NCI-H1092 treated with DMSO at 0.1 percent for 48 hours (cell line): ENCODE measurements at places on chromosomes 6 and 20.

- DNase-seq, result no peak
Observed at GRCh38 chr20:10924644-10925201, 250.9 kb upstream of the JAG1 start.

DNA sequence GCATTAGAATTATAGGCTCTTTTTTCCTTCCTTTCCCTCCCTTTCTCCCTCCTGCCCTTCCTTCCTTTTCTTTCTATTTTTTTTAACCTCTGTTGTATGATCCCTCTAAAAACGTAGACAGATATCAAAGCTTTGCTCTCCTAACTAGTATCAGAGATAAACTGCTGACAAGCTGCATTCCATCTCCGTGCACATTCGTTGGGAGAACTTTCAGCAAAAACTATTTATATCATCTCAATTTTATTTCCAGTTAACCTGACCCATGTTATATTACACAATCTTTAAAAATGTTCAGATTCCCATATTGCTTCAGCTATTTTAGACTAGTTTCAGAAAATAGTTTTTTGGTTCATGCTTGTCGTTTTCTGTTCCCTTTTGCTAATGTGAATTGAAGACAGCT is 47.3 kb downstream of the RNF217 start:
- no peak for DNase-seq

- no peak for DNase-seq
Observed at GRCh38 chr6:157424491-157425020, 43.6 kb downstream of the ZDHHC14 start.

DNA sequence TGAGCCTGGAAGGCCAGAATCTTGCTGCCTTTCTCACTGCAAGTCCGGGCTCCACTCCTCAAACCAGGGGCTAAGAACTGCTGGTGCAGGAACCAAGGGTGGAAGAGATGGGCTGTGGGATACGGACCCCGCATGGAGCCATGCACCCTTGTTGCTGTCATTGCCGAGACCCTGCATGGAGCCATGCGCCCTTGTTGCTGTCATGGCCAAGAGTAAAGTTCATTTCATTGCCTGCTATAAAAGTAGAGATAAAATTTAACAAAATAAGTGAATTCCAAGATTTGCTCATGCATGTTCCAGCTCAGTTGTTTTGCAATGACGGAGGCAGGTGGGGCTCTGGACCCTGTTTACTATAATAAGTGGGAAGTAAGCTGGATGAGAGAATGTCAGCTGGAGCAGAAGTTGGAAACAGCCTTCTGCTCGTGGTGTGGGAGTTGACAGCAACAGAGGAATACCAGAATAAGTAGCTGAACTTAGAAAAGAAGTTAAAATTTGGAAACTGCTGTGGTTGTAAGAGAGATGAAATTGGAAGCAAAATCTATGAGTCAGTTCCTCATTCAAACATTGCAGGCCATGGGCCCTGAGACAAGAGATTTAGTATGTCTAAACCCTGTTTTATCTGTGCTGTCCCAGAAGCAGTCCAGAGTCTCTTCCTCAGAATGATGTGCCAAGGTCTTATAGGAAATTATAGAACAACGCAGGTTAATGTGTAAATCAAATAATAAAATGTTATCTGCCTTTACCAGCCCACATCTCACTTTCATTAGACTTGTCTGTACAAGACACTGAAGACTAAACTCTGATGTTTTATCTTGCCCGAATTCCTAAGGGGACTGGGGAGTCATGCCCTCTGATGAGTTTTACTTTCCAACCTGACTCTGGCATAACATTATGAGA is 15.8 kb upstream of the THBS2 start:
- no peak for DNase-seq

- DNase-seq, result peak; percentile 9
Observed at GRCh38 chr20:58481481-58482021, 33.6 kb downstream of the APCDD1L start.

DNA sequence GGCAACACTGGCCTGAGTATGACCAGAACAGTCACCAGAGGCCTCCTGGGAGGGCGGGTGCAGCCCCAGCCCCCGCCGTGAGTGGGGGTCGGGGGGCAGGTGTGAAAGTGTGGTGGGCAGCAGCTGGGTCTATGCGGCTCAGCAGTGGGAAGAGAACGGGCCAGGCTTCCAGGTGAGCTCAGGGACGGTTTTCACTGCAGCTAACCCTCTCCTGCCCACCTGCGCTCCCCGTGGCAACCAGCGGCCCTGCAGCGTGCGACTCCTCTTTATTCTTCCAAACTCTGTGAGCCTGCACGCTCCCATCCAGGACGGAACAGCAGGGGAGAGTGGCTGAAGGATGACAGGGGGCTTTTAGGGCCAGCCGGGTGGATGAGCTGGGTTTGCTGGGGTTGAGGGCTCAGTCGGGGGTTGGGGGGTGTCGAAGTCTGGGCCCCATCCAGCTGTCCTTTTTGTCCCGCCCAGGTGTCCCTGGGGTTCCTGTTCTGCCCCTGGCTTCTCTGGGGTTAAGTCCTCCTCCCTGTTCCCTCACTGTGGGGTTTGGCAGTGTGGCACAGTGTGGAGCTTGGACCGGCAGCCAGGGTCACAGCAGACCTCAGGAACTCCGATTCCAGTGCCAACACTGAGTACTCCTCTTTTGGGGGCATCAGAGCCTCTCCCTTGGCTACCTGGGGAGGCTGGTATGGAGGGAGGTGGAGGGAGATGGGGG is 859 bp upstream of the BIRC7 start:
- DNase-seq, result peak; percentile 11

DNA sequence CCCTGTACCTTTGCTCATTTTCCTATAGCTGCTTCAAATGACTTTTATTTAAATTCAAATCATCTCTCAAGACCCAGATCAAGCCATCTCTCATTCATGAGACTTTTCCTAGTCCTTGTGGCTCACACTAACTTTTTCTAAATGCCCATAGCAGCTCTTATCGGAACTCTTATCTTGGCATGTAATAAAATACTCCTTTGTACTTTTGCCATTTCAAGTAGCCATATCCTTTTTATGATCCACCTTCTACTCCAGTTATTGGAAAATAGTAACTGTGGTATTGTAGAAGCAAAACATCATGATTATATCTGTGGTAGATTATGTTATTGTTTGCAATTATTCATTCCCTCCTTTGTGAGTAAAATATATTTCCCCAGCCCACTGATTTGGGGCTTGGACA is 37.6 kb upstream of the FILIP1 start:
- DNase-seq, result no peak

- DNase-seq, result no peak
Observed at GRCh38 chr6:158669145-158670035, 19.5 kb downstream of the SYTL3 start.

- no peak for DNase-seq
Observed at GRCh38 chr6:150203871-150204545, 61.2 kb downstream of the PPP1R14C start.

- DNase-seq, result no peak
Observed at GRCh38 chr6:106496823-106497222, 132.5 kb downstream of the RTN4IP1 start.

DNA sequence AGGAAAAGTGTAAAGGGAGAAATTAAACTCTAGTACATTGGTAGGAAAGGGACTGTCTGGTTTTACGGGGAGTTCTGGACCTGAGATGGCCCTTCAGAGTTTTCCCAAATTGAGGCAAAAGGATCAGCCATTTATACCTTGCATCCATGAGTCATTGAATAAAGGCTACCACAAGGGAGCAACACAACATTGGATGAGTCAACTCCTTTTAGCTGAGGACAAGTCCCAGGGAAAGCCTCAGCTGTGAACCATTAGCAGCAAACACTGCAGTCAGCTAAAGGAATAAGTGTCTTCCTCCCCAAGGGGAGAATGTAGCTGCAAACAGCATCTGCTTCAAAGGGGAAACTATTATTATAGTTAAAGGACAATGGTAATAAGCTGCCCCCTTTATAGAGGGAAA is 468.7 kb upstream of the ID4 start:
- DNase-seq, result no peak

- no peak for DNase-seq
Observed at GRCh38 chr6:14068133-14068532, 49.4 kb upstream of the CD83 start.

DNA sequence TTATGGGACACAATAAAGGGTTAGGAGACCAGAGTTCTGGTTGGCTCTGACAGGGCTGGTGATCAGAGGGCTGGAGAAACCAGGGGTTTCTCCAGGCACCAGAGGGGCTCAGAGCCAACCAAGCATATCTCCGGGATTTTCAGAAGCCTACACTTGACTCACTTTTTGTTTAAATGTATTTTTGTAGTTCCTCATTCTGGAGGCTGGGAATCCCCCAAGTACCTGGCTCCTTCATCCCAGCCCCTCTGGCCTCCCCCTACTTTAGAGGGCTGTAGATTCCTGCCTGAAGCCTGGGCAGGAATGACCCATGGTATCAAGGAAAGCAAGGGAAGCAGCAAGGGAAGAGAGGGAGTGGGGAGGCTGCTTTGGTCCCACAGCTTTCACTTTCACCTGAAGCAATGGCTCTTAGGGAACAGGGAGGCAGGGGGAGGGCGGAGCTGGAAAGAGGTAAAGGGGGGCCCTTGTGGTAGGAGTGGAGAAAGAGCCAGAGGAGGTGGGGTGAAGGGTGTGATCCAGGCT is 973 bp downstream of the CD40 start:
- no peak for DNase-seq

DNA sequence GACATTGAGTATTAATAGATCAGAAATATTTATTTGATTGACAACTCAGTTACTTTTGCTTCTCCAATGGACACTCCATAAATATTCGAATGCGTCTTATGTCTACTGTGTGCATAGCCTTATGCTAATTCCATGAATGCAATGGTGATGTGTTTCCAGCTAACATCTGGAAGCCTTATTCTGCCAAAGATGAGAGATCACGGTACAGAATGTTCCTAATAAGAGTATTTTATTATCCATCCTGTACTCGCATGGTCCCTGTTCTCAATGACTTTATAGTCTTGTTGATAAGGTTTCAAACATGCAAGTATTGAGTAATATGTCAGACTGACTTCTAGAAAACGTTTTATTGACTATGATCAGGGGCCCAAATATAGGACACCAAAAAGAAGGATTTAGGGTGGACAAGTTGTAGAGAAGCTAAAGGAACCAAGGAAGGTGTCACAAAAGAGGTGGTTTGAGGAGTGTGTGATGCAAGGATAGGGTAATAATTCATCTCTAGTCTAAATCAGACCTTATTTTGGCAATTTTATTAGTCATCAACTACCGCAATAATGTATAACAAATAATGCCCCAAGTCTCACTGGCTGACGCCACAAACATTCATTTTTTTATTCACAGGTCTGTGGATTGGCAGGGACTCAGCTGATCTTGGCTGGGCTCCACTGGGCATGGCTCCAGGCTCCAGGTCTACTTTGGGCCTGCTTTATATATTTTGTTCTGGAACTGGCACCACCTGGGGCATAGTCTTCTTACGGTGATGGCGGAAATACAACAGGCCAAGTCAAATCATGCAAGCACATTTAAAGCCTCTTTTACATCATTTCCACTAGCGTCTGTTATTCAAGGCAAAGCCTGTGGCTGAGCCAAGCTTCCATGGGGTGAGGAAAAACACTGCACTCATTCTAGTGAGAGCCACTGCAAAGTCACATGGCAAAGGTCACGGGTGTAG is 24.5 kb upstream of the CD83 start:
- peak; percentile 28 for DNase-seq

- DNase-seq, result no peak
Observed at GRCh38 chr6:102944475-102944874, 1551.0 kb downstream of the GRIK2 start.

- DNase-seq, result no peak
Observed at GRCh38 chr6:134531611-134532010, 213.7 kb upstream of the SGK1 start.

- DNase-seq, result no peak
Observed at GRCh38 chr6:84093441-84094435, 60.2 kb downstream of the MRAP2 start.

- DNase-seq, result no peak
Observed at GRCh38 chr20:36541227-36541767, at the start of gene MYL9. Gene MYL9, plus strand, starts transcription at chr20:36541519. Its CDS starts 3,366 bp downstream, at chr20:36544885.

- DNase-seq, result no peak
Observed at GRCh38 chr6:30998785-30999184, 11.5 kb upstream of the MUC22 start.

DNA sequence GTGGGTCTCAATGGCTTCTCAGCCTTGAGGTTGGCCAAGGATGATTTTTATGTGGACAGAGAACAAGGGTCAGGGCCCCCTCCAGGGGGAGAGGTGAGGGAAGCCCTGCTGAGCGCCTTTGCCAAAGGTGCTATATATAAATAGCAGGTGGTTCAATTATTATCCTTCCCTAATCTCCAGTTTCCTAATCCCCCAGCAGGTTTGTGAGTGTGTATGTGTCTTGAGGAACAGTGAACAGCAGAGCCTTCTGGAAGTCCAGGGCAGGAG is 3.2 kb upstream of the SIRPA start:
- no peak for DNase-seq

- DNase-seq, result no peak
Observed at GRCh38 chr6:33672808-33673207, 38.7 kb downstream of the UQCC2 start.

DNA sequence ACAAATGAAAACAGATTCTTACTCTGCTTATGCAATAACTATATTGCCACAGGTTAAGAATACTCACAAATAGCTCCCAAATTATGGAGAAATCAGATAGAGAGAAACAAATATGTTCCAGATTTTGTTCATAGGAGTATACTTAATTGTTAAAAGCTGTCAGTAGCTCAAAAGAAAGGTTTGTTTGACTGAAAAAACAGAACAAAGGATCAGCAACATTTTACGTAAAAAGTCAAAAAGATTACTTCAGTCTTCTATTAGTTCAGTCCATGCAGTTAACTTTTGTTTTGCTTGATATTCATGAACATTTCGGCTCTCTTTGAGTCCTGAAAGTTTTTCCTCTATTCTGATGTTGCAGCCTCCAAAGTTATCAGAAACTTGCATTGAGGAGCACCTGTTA is 13.4 kb upstream of the NANP start:
- no peak for DNase-seq

DNA sequence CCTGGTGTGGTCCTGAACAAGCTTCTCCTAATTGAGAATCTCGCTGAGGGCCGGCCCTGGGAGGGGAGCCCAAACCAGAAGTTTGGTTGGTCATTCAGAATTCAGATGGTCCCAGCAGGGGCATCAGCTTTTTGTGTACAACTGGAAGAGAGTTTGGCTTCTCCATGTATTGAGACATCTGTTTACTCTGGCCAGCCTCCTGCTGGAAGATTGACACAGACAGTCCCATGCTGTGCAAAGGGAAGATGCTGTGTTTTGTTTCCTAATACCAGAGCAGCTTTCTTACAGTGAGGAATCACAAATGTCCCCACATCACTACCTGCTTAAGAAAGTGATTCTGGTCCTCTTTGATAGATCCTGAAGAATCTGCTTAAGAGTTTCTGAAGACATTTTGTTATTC is 97.8 kb downstream of the PLEKHG1 start:
- DNase-seq, result no peak

- DNase-seq, result no peak
Observed at GRCh38 chr6:37653229-37653628, 44.5 kb downstream of the MDGA1 start.

- DNase-seq, result no peak
Observed at GRCh38 chr6:126721581-126722160, 381.8 kb downstream of the CENPW start.

DNA sequence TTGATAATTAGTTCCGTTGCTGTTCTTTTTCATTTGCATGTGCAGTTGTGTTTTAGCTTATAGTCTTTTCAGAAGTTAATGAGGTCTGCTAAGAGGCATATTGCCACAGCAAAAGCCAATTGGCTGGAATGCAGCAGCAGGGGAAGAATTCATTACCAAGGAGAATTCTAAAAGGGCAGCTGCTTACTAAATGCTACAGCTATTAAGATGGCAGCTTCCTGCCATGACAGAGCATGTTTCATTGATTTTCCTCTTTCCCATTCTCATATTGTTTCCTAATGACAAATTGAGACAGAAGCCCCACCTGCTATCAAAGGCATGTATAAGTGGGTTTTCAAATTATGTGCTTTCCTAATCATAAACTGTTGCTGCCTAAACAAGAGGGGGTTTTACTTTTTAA is 66.6 kb downstream of the CLVS2 start:
- no peak for DNase-seq
